ENCODE measurements at places on chromosomes 11 and 22.

DNA sequence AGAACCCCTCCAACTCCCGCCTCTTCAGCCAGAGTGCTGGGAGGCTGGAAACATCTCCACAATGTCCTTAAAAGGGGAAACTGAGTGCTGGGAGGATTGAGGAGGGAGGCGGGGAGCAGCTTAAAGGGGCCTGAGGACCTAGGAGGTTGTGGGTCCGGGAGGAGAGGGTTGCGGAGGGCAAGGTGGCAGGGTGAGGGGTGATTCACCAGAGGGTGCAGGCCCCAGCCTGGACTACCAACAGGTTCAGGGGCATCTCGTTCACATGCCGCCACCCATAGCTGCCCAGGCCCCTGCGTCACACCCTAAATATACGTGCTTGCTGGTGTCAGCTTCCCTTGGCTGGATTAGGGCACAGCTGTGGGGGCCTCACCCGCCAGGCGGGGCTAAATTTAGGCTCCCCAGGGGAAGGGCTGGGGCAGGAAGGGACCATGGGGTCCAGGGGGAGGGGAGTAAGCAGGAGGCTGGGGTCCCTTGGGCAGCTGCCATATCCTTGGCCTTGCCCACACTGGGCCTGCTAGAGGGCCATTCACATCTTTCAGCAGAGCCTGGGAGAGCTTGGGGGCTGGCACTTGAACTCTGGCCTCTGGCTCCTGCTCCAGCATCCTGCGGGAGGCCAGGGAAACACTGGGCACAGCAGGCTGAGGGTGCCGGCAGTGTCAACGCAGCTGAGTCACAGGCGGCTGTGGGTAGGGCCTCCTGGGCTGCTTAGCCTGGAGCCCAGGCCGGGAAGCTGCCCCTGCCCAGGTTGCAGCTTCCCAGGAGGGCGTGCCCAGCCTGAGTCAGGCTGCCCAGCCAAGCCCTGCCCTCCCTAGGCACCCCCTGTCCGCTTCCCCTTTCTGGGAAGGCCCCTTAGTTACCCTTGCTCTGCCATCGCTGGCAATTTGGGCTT, 1.3 kb downstream of the EHBP1L1 start:
- H3K4me3 ChIP-seq = peak overlapping the region; percentile 97
- H3K4me1 ChIP-seq = peaks cover 23% of the 10 kb centered on the region
- no peaks in the 10 kb centered on the region for H3K27me3 ChIP-seq
- H3K27ac ChIP-seq = peak overlapping the region; percentile 96
- H3K36me3 ChIP-seq = peaks cover 5% of the 10 kb centered on the region

DNA sequence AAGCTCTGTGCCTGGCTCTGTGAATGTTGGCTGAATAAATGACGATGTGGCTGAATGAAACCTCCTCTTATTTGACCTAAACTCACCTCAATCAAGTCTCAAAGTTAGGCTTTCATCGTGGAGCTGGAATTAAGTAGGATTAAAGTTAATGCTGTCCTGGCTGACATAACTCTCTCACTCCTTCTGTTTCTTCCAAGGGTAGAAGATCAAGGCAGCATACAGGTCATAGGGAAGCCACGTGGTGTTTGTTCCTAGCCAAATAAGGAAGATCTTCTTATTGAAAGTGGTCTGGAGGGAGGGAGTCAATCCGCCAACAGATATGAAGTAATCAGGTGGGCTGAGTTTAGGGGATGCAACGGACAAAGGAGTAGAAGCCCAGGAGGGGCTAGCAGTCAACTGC, 59.5 kb downstream of the TRIM29 start:
- H3K27me3 ChIP-seq = no peaks in the 10 kb centered on the region
- no peak overlapping the region for H3K27ac ChIP-seq
- no peak for DNase-seq
- H3K4me3 ChIP-seq = no peak overlapping the region

GRCh38 chr11:19281041-19281440, 40.3 kb upstream of the E2F8 start:
- DNase-seq = peak; percentile 23
- no peaks in the 10 kb centered on the region for H3K36me3 ChIP-seq
- no peaks in the 10 kb centered on the region for H3K27me3 ChIP-seq
- no peak overlapping the region for H3K27ac ChIP-seq
- H3K4me3 ChIP-seq = peak overlapping the region; percentile 67

DNA sequence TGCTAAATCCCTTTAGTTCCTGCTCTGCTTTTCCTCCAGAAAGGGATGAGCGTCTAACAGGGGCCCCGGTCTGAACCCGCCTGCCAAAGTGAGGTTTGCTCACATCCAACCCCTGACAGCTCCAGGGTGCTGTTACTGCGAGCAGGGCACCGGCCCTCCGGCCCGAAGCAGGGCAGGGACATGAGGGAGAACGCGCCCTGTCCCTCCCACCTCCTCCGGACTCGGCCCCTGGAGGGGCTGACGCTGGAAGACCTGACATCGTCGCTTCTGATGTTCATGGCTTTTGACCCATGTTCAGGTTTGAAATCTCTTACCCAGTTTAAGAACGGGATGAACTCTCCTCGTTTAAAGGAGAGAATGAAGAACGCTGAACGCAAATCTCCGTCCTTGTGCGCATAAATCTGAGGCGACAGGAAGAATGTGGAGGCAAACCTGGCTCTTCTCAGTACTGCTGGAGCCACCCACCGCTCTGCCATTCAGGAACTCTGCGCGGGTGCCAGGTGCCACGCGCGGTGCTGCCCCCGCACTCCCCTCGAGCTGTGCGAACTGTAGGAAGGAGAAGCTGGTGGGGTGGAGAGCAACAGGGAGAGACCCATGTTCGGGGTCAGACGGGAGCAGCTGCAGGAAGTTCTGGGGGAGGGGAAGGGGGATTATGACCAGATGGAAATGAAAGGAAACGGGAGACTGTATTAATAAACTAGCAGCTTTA, 826 bp upstream of the EEF1G start:
- peak overlapping the region; percentile 86 for H3K27ac ChIP-seq
- H3K36me3 ChIP-seq = peaks cover 16% of the 10 kb centered on the region
- no peak for DNase-seq
- H3K4me1 ChIP-seq = peaks cover 24% of the 10 kb centered on the region

GRCh38 chr22:20867179-20868024, 8.6 kb downstream of the SNAP29 start:
- DNase-seq = no peak
- H3K4me3 ChIP-seq = no peak overlapping the region
- no peak overlapping the region for H3K27ac ChIP-seq
- no peaks in the 10 kb centered on the region for H3K27me3 ChIP-seq

All from GM12878 (cell line).